GOT3 (cell line): ENCODE measurements at places on chromosomes 11 and 22.

GRCh38 chr11:117923773-117924172 is 5.4 kb downstream of the TMPRSS13 start:
- no peak for DNase-seq

GRCh38 chr11:13205486-13205885 is 72.1 kb upstream of the BMAL1 start:
- no peak for DNase-seq

DNA sequence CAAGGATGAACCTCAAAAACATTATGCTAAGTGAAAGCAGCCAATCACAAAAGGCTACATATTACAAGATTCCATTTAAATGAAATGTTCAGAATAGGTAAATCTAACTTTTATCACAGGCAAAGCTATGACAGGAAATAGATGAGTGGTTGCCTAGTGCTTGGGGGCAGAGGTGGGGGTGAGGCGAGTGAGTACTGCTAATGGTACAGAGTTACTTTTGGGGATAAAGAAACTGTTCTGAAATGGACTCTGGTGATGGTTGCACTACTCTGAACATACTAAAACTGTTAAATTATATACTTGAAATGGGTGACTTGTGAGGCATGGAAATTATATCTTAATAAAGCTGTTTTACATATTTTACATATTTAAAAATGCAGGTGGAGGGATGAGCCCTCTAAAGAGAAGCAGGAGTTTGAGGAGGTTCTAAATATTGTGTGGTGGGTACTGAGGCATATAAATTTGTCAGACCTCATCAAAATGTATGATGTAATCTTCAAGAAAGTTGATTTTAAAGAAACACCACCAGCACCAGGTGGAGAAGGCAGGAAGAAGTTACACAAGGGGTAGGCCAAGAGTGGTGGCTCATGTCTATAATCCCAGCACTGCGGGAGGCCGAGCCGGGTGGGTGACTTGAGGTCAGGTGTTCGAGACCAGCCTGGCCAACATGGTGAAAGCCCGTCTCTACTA is 3.6 kb downstream of the SLC43A1 start:
- DNase-seq: no peak

DNA sequence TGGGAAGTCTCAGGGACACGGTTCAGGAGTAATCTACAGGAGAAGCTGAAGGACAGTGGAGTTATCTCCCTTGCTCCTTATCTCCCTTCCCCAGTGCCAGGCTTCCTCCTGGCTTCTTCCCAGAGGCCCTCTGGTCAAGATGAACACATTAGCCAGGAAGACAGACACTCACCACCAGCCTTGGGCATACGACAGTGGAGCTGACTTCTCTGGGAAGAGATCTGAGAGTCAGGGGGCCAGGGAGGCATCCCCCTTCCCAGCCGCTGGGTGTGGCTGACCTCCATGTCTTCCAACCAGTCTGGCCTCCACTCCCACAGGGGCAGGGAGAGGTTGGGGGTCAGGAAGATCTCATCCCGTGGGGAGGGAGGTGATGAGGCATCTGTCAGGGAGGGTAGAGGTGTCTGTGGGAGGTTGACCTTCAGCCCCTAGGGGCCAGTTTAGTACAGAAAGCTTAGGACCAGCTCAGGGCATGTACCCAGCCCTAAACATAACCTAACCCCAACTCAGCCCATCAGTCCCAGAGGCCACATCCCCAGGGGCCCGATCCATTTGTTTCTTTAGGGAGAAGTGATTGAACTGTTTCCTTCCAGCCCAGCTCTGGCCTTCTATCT is 12.7 kb downstream of the ROBO4 start:
- no peak for DNase-seq

GRCh38 chr11:35109827-35110226 is 29.1 kb upstream of the CD44 start:
- no peak for DNase-seq

DNA sequence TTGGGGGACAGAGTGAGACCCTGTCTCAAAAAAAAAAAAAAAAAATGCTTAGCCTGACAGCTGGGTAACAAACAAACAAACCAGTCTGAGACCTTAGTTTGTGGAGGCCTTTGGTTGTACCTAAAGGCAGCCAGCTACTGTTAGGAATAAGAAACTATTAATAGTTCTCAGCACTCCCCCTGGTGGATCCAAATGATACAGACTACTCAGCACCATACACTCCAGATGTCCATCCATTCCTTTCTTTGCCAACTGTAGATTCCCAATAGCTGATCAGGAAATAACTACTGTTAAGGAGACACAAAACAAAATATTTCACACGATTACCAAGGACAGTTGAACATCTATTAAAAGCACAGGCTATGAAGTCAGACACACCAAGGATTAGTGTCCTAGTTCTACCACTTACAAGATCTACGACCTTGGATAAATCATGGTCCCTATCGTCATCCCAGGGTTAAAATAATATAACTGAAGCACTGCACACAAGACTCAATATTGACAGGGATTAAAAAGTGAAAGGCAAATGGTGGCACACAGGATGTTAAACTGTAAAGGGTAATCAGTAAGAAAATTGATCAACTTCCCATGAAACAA is 17.2 kb downstream of the CLDN25 start:
- no peak for DNase-seq

DNA sequence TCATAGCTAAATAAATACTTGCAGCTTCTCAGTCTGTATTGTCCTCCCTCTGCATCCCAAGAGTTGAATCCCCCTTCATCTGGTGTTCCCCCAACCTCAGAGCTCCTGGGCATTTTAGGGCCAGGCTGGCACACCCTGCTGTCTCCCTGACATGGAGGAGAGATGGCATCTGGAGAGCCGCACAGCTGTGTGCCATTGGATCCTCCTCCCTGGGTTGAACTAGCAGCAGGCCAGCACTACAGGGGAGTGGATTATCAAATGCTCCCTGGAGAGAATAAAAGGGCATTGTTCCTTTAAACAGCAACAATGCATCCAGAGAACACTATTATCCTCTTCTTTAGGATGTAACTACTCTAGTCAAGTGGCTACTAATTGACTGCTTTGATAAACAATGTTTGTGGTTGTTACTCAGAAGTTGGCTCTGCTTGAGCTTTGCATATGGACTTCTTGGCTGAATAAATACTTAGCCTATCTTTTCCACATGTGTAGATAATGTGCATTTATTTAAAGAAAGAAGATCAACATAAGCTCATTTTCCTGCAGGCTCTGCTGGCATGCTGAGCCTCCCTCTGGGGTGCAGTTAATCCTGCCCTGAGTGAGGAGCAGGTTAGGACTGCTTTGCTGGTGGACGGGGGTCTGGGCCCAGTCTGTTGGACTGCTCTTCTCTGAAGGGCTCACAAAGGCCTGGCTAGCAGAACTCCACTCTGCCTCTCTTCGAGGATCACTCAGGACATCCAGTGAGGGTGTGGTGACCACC is 897.2 kb downstream of the TBC1D22A start:
- no peak for DNase-seq
